NB4 (cell line): ENCODE measurements at places on chromosomes 7 and 10.

DNA sequence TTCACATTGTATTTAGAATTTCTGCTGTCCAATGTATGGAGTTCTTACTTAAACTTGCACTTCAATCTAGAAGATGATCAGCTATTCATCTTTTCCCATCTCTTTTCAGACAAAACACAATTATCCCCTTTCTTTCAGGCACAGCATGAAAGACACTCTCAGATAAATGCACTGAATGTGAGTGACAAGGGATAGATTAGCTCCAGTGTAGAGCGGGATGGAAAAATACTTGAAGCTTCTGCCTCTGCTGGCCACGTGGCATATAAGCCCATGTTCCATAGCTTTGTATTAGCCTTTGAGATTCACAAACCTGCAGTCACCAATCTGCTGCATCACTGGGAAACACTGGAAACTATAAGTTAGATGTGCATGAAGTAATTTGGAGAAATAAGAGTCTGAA is 162.2 kb upstream of the FAM3C start:
- DNase-seq: no peak

GRCh38 chr7:26065652-26066051 is 86.3 kb upstream of the NFE2L3 start:
- DNase-seq: no peak

DNA sequence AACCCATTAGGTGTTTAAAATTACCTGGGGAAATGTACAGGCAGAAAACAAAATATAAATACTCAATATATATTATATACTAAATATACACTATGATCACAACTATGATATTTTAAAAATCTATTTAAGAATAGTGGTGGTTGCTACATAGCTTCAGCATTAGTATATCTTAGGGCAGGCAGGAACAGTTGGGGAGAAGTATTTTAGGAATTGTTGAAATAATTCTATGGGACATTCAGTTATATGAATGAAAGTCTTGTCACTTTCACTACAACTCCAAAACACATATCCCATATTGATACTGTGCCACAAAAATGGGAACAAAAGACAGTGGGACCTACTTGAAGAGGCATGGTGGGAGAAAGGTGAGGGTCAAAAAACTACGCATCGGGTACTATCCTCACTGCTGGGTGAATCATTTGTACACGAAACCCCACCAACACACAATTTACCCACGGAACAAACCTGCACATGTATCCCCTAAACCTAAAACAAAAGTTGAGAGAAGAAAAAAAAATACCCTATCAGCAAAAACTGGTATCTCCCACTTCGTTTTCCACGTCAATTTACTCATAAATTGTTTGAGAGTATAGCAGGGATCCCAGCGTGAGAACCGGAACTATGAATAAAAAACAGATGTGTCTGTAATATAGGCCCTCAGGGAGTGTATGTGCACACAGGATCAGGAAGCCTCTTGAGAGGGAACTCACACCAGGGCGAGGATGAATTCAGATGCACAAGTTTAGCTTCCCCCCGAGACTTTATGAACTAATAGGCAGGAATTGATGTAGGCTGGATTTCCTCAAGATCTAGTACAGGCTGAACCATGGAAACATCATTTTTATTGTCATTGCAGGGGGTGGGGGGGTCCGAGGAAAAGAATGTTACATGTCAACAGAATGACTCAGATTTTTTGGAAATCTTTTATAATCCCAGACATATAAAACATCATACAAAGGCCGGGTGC is 16.2 kb downstream of the SLC16A12 start:
- peak; percentile 69 for DNase-seq

DNA sequence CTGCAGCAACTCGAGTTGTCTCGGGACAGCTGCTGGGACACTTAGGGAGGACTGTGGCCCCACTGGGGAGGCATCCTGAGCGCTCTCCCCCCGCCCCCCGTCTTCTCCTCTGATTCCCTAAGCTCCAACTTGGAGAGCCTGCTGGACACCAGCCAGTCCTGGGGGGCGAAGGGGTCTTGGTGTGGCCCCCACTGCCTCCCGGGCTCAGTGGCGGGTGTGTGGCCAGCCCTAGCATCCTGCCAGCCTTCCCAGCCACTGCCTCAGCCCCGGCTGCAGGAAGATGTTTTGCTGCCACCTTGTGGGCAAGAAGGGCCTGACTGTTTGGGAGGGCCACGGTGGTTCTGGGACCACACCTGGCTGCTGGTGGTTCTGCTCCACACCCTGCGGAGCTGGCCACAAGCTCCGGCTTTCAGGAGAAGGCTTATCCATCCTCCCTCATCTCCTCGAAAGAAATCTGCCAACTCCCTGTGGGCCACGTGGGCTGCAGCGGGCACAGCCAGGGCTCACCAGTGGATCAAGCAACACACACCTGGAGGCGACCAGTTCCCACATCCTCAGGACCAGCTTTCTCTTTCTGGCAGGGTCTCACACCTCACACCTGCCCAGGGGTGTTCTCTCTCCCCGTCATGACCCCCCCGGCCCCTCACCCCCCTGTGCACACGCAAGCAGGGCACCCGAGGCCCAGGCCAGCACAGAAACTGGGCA is 24.8 kb downstream of the AGAP3 start:
- peak; percentile 72 for DNase-seq

DNA sequence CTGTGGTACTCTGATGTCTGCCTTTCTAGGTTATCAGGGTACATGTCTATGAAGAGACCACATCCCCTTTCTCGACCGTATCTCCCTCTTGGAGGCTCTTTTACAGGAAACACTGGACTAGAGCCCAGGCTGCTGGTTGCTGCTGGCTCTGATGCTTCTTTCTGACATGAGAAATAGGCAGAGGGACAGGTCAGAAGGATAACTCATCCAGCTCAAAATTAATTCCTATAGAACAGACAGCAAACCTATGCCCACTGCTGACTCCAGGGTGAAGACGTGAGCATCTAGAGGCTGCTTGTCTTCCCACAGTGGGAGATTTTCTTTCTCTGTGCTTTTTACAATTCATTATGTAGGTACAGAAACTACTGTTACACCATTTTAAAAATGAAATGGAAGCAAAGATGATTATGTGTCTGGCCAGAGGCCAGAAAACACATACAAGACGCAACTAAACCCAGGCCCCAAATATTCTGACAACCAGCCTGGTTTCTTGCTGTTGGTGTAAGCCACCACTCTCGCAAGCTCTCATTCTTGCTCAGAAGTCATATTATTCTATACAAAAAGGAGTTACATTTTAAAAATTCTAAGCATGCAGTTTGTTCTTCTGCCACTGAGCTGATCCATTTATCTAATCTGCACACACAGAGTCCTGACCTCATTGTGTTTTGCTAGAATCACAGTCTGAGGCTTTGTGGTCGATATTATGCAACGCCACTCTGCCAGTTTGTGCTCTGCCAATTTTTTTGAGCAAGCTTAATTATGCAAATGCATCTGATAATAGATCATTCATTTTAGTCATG is 424.3 kb downstream of the KIF20B start:
- DNase-seq: peak; percentile 62

DNA sequence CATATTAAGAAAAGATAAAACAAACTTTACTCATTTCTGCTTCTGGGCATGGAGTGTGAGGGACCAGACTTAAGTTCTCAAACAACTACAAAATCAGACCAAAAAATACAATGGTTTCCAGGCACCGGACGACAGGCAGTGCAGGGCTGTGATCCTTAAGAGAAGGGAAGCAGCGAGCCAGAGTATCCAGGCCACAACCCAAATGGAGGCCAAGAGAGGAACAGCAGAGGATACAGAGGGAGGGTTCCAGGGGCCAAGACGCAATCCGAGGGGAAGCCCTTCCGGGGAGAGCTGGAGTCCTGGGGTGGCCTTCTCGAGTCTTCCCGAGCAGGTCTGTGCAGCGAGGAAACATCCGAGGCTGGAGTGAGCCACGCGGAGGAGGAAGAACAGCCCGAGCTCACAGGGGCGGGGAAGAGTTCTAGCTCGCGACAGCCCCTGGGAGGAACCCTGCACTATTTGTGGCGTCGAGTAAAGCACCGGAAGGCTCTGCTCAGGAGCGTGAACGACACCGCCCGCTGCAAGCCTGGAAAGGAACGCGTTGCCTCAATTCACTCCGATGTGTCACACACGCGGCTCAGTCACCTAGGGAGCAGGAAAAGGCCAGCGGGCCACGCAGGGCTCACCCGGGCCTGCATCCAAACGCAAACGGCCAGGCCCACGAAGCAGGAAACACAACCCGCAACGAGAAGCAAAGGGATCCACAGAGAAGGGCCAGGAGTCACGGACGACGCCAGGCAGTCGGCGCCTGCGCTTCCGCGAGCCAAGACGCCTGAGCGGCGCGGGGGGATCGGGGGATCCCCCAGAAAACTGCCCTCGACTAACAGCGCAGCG is 933 bp upstream of the RNF32 start:
- DNase-seq: peak; percentile 73

GRCh38 chr10:3295582-3296151 is 123.1 kb upstream of the PITRM1 start:
- DNase-seq: no peak

DNA sequence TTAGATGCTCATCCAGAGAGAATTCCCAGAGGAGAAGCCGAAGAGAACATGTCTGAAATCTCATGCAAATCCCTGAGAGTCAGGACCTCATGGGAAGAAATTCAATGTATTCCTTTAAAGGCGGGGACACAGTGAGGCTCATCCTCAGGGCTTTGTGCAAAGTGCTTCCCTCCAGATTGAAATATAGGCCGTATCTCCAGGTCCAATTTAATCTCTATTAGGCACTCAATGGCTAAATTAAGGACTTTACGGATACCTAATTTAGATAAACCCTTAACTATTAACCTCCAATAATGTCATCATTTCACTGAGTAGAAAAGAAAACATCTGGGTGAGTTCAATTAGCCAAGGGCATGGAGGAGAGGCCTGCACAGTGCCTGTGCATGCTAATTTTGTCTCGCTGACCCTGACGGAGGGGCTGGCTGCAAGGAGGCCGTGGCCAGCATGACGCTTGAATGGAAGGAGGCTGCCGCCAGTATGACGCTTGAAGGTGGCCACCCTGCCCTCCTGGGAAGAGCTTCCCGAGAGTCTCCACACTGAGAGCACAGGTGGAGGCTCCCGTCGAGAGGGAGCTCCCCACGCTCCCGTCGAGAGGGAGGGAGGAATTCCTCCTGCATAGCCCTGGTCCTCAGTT is 287.6 kb downstream of the ADARB2 start:
- no peak for DNase-seq

DNA sequence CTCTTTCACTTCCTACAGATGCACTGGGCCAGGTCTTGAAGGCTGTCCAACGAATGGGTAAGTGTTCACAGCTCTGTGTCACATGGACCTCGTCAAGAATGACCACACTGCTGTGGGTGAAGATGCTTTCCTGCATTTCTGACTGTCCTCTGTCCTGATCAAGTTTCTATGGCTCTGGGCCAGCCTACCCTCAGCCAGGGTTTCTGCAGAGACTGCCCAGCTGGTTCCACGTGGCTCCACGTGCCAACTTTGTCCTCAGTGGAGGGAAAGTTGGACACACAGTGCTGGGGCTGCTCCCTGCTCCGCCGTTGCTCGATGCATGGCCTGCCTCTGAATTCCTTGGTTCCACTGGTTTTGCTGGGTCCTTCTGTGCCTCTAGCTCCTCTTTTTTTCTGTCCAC is 152.3 kb downstream of the EGFR start:
- no peak for DNase-seq

DNA sequence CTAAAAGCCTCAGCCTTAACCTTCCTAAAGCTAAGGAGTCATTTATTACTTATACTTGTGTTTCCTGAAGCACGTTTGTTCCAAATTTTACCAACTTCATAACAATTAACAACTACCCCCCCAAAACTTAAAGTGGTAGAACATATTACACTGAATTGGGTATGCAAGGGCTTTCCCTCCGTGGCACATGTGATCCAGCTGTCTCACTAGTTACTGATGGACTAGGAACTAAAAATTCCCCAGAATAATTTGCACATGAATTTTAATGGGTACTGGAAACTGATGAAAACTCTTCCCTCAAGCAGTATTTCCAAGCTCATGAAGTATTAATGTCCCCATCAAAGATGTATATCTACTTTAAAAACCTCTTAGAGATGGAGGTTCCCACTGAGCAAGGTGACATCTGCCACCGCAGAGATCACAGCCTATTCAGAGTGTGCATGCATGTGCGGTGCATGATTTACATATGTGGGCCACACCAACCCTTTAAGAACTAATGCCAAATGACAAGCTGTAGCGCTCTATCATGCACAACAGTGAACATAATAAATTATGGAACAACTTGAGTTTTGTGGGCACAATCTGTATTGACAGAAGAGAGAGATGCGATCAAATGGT is 139.9 kb upstream of the ADCY1 start:
- DNase-seq: no peak

GRCh38 chr7:157816086-157816485 is 479.3 kb downstream of the DNAJB6 start:
- DNase-seq: no peak

DNA sequence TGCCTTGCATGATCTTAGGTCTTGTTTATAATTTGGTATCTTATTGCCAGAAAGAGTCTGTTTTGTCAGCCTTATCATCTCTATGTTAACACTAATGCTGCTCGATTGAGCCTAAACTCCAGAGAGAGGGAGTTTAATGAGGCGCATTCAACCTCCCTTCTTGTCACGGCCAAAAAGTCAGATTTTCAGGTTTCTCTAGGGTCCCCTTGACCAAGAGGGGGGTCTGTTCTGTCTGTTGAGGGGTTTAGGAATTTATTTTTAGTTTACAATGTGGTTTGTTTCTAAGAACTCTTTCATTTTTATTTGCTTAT is 285.7 kb upstream of the VWC2 start:
- no peak for DNase-seq

DNA sequence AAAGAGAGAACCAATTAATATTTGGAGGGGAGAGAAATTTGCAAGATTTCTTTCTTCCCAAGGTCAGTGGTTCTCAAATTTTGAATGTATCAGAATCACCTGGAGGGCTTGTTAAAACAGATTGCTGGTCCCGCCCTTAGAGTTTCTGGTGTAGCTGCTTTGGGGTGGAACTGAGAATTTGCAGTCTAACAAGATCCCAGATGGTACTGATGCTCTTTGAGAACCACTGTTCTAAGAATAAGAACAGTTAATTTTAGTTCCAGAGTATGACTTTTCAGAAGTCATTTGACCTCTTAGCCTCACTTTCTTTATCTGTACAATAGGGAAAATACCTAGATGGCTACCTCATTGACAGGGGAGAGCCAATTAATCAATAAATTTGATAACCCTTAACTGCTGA is 161.6 kb downstream of the PRKG1 start:
- no peak for DNase-seq

DNA sequence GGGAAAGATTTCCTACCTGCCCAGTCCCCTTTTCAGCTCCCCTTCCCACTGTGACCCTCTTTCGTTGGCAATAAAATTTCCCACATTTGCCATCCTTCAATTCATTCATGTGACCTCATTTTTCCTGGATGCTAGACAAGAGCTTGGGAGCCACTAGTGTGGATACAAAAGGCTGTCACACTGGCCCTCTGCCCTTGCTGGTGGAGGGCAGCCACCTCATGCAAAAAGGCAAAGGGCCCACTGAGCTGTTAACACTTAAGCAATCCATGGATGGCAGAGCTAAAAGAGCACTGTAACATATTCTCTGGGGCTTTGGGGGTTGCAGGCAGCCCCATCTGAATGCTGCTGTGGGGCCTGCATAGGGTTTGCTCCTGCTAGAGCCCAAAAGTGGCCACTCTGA is 315.1 kb downstream of the NEBL start:
- no peak for DNase-seq

- DNase-seq: no peak
These were observed 117.7 kb upstream of the GJD4 start for GRCh38 chr10:35487336-35488034.
